Amniotic epithelial cell (primary cell): ENCODE measurements at places on chromosomes 6 and 20.
A peak's percentile ranks its signal among the peaks of the same experiment; 100 is the strongest.

DNA sequence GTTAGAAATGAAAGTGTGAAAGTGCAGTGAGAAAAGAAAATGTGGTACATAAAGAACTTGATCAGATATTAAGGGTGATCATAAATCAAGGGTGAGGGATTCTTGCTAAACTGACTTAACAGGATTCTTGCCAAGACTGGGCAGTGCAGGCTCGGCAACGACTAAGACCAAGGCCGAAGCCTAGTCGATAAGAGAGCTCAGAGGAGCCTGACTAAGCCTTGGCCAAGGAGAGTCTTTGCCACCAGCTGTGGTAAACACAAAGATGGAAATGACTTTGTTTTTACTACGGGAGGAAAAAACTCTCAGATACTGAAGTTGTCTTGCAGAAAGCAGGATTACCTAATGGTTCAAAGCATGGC is 196.6 kb downstream of the LY86 start:
- peak; percentile 33 for DNase-seq

- DNase-seq = no peak
Measured at GRCh38 chr6:46201702-46202101, 30.9 kb upstream of the ENPP5 start.

- DNase-seq = no peak
Measured at GRCh38 chr20:8344106-8344505, 212.0 kb downstream of the PLCB1 start.

- DNase-seq = no peak
Measured at GRCh38 chr6:168597471-168597875, 156.5 kb downstream of the SMOC2 start.

DNA sequence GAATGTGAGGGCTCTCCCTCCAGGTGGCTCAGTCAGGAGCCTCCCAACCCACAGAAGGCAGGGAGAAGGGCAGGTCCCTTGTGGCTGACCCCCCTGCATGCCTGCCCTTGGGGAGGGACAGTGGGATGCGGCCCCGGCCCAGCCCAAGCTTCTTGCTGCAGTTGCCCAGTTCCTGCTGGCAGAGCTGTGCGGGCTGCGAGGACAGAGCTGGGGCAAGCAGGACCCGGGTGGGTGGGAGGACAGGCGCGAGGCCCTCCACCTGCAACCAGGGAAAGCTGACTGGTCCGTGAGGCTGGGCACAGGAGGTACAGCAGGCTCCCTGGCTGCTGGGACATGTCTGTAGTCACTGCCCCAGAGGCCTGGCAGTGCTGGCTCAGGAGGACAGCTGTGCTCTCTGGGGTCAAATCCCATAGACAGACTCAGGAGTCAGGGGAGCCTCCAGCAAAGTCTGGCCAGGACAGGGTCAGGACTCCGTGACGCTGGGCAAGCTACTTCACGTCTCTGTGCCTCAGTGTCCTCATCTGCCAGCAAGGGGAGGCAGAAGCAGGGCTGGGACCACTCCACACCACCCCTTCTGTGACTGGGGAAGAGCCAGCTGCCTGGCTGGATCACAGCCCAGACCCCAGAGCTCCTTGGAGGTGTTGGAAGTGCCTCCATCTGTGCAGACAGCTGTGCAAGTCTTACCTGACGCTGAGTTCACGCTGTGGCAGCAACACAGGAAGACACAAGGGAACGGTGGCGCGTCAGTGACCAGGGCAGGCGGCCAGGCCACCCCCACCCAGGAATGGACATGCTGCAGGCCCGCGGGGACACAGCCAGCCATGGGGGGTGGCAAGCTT is 13.0 kb downstream of the UCKL1 start:
- DNase-seq = no peak

DNA sequence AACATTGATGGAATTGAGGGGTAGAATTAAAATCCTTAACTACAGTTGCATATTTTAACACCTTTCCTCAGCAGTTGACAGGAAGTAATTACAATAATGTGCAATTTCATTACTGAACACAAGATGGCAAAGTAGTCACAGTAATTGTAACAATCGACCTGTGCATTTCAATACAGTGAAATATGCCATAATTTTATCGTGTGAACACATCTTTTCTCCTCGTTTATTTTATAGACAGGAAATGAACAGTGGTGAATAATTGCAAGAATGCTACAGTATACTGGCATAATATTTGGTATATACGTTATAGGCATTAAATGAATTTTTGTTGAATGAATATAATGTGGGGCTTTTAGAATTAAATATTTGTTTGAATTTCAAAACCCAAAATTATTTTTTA is 25.0 kb downstream of the CYB5R4 start:
- DNase-seq = peak; percentile 35

DNA sequence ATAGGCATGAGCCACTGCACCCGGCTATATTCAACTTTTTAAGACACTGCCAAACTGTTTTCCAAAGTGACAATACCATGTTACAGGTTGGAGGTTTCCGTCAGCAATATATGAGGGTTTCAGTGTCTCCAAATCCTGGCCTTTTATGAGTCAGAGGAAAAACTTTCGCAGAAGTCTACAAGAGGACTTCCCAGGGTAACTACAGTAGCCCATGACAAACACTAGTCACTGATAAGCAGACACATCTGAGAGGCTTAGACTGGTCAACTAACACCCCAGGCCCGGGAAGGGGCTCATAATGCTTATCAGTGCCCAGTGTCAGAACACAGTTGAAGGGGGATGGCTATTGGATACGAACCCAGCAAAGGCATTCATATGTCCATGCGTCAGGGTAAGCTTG is 85.4 kb downstream of the SOX4 start:
- DNase-seq = peak; percentile 71

DNA sequence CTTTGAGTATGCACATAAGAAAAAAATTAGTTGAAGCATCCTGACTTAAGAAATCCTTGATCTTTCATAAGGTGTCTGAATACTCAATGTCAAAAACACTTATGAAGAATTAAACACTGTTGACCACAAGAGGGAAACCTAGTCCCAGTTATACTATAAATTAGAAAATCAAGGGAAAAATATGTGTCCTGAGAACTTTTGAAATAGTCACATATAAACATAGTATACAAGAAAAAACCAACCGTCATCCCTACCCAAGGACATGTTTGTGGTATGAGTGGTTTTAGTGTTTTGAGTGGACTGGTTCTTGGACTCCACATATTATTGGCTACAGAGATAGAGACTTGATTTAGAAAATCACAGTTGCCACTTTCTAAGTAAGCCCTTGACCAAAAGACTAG is 7.6 kb upstream of the HLA-DRA start:
- DNase-seq = peak; percentile 35

DNA sequence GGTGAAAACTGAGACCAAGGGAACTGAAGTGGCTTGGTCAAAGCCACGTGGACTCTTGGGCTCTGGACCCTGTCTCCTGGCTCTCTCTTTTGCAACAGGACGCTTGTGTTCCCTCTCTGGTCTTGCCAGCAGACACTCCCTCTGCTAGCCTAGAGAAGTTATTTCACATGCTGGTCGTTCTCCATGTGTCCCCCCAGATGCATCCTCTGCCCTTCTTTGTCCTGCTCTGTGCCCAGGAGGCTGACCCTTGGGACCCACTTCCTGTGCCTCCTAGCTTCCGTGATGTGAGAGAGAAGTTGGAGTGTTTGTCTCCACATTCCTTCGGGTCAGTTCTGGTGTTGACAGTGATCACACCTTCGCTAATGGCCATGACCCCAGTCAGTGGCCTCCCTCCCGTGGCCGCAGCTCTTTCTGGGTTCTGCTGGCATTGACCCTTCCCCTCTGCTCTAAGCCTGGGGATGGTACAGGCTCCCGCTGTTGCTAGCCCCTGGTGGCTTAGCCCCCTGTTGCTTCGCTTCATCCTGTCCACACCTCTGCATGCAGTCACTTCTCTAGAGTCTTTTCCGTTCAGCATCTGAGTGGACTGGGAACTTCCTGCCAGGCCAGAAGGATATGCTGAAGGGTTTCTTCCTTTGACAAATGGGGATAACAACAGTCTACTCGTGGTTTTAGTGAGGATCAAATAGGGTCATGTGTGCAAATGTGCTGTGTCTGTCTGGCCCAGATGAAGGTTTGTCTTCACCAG is 70.1 kb upstream of the BMP2 start:
- no peak for DNase-seq

DNA sequence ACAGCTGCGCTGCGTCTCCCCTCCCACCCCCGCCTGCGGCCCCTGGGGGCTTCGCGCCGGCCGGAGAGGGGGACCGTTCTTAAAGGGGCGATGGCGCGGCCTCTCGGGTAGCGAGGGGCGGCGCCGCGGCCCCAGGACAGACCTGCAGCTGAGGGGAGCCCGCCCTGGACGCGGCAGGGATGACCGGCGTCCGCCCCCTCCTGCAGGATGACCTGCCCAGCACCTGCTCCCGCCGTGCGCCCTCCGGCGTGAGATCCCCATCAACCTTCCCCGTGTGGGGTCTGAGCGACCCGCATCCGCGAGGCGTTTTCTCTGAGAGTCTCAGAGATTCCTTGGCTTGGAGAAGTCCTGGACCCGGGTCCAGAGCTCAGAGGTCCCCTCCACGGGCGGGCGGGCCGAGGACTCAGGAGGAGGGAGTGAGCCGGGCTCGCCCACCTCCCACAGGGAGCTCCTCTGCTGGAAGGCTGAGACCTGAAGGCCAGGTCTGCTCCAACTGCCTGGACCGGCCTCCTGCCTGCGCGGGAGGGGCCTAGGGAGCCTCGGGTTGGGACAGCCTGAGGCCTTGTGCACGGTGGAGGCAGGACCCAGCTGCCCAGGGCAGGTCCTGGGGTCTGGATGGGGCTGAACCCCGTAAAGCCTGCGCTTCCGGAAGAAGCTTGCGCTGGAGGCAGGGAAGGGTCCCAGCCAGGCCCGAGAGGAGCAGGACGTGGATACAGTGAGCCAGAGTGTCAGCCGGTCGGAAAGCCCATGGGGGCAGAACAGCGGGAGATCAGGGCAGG is 532 bp upstream of the NKAIN4 start:
- DNase-seq = no peak

GRCh38 chr6:125858427-125859320 is 67.9 kb downstream of the NCOA7 start:
- peak; percentile 70 for DNase-seq

- DNase-seq = peak; percentile 97
Measured at GRCh38 chr6:53302678-53303360, 45.9 kb downstream of the ELOVL5 start.

GRCh38 chr20:2303673-2304072 is 7.9 kb downstream of the TGM3 start:
- no peak for DNase-seq

DNA sequence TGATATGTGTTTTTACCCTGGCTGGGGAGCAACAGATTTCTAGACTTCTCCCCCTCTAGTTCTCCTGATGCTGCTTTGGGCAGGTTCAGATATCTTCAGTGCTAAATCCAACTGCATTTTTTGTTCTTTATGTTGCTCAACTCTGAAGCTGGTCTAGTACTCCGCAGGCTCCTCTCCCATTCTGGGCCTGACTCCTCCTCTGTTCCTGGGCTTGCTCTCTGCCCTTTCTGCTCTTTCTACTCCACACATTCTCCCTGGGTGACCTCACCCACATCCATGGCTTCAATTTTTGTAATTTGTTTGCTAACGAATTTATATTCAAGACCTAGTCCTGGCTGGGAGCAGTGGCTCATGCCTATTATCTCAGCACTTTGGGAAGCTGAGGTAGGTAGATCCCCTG is 6.4 kb downstream of the FYN start:
- peak; percentile 58 for DNase-seq

- DNase-seq = peak; percentile 99
Measured at GRCh38 chr20:23641936-23642751, 4.4 kb upstream of the CST3 start.

GRCh38 chr20:1942486-1943274 is 47.5 kb downstream of the SIRPA start:
- DNase-seq = no peak

- DNase-seq = peak; percentile 89
Measured at GRCh38 chr6:30615219-30615957, 1.7 kb downstream of the PPP1R10 start.

- DNase-seq = no peak
Measured at GRCh38 chr6:118408863-118409262, 139.2 kb upstream of the PLN start.

- DNase-seq = no peak
Measured at GRCh38 chr6:2947445-2947844, 23.9 kb downstream of the SERPINB6 start.

DNA sequence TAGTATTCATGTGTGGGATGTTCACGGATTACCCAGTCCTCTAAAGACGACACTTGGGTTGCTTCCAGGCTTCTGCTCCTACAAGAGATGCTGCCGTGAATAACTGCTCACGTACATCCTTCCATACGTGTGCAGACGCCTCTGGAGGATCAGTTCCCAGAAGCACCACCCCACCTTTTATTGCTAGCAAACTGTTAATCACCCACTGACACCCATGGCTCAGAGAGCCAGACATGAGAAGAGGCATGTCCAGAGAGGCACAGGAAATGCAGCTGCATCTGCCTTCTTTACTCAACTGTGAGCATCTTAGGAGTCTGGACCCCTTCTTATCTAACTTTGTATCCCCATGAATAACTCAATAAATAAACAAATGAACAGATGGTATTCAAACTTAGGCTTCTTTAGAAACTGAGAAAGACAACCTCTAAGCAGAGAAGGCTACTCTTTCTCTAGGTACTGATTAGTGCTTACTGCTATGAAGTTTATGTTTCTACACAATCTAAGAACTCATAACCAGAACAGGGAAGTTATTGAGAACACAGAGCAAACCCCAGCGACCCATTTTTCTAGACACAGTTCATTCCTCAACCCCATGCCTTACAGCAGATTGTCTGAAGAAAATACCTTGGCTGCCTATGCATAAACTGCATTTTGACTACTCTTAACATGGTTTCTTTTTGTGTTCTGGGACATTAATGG is 228.7 kb upstream of the RREB1 start:
- peak; percentile 31 for DNase-seq

DNA sequence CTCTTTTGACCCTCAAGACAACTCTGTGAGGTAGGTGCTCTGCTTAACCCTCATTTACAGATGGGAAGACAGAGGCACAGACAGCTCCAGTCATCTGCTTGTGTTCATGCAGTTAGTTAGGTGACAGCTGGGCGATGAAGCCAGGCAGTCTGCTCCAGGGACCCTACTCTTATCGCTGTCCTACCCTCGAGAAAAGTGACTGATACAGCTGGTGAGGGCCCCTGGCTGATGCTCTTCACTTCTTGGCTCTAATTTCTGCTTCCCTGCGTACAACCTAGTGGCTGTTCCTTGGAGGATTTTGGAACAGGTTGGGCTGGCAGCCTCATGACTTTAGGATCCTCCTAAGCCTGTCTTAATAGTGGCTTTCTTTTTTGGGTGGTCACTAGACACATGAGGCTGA is 9.1 kb upstream of the TJAP1 start:
- no peak for DNase-seq
